ENCODE measurements at places on chromosomes 16 and 17.

- DNase-seq: no peak
Measured at GRCh38 chr17:8225813-8226535, 15.6 kb upstream of the AURKB start.

DNA sequence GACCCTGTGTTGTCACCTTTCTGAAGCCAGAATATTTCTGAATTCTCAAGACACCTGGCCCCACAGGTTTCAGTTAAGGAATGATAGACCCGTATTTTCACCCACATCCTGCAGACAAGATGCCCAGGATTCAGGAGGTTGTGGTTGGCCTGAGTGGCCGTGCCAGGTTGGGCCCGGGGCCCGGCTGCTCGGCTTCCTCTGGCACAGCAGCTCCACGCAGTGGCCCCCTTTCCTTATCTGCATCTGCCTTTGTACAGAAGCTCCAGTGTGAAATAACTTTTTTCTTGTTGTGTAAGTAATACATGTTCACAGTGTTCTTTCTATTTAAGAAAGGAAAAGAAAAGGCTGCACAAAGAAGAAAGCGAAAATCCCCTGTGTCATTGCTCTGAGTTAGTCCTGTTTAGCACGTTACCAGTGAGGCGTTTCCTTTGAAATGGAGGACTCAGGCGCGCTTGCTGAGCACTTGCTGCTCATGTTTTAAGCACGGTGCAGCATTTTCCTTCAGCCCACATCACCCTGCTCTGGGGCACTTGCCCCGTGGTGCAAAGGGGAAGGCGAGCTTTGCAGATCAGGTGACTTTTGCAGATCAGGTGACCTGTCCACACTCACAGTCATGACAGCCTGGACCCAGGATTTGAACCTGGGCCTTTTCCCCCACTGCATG lies 12.8 kb downstream of the ZC3H18 start:
- DNase-seq: no peak

GRCh38 chr17:75013092-75013559 lies 656 bp downstream of the MRPL58 start:
- DNase-seq: no peak

DNA sequence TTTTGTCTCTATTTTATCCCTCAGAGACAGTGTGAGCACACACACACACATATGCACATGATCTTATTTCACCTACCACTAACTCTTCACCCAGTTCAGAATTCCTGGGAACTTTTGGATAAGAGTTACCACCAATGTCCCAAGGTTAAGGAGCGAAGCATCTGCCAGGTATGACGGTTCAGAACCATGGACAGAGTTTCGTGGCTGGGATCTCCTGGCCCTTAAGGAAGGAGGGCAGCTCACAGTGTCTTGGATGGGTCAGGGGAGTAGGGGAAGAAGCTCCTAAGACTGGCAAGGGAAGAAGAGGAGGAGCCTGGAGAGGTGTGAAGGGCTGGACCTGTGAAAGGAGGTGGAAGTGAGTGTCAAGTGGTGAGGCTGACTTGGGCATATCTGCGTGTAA lies 23.0 kb upstream of the TMEM132E start:
- DNase-seq: no peak

DNA sequence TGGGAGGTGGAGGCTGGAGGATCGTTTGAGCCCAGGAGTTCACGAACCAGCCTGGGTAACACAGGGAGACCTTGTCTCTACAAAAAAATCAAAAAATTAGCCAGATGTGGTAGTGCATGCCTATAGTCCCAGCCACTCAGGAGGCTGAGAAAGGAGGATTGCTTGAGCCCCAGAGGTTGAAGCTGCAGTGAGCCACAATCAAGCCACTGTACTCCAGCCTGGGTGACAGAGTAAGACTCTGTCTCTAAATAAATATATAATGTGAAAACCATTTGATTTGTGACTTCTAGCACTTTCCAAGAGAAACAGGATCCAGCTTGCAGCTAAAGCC lies 459.1 kb downstream of the SOX9 start:
- no peak for DNase-seq

GRCh38 chr17:57956291-57957119 lies 1.3 kb upstream of the CUEDC1 start:
- no peak for DNase-seq

- DNase-seq: no peak
Measured at GRCh38 chr16:9837481-9837880, 344.7 kb downstream of the GRIN2A start.

All from large intestine (tissue), 12 donors.